Stimulated activated CD8-positive, alpha-beta memory T cell treated with anti-CD3 and anti-CD28 coated beads, Interleukin-12 subunit alpha, Interleukin-12 subunit beta, amount 100 ng/mL, for 1 hour (primary cell): ENCODE measurements at places on chromosomes 4 and X.

DNA sequence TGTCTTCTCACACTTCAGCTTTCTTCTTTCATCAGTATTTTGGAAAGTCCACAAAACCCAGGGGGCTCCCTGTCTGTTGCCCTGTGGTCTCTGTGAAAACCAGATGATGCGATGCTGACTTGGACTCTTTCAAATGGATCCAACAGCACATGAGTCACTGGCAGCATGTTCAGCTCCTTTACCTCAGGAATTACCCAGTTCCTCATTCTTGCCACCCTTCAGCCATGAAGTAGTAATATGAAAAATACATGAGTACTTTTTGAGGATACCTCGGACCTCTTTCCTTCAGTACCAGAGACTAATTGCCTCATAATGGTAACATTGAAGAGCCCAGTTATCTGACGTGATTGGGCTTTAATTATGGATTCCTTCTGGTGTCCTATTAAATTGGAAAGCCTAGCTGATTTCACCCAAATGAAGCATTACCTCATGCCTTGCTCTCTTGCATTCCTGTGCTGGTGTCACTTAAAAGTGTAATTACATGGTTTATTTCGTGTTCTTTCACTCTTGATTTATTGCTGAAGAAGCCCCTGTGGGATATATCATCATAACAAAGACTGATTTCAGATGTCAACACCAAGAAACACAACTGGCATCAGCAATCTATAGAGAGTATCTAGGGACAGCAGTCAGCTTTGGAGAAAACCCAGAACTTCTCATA lies 63.4 kb downstream of the NFKB1 start:
- no peak for DNase-seq

- DNase-seq, result no peak
Observed at GRCh38 chr4:70838204-70838603, 1.5 kb downstream of the GRSF1 start.

GRCh38 chr4:144658015-144658567 lies 12.1 kb downstream of the HHIP start:
- no peak for DNase-seq

GRCh38 chrX:80602036-80602860 lies 182.0 kb downstream of the TENT5D start:
- no peak for DNase-seq

DNA sequence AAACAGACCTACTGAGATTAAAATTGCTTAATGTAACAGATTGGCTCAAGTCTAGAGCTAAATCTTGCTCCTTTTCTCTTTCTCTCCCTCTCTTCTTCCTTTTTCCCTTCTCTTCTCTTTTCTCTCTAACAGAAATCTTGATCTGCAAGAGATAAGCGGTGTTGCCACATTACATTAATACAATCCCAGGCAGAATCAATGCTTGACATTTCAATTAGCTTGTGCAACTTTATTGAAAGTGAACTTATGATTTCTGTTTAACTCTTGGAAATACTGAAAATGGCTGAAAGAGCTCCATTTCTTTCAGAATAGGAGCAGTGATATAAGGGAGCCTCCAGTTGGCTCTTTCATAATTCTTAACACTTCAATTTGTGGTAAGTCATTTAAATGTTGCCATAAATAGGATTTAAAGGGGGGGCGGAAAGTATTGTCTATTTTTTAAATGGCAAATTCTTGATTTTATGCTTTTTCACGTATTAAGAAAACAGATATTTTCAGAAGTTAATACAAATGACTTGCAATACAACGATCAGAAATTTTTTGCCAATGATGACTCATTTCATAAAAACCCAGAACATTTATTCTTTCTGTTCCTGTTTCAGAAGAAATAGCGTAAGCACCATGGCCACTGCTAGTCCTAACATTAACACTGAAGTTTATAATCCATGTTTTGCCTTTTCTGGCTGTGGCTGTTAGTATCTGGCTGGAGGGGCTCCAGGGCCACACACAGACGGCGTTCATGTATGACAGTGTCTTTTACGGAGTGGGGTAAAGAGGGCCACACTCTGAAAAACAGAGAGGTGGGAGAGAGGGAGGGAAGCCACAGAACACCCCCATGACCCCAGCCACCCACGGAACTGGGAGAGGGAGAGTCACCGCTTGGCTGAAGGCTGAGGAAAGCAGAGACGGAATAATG lies 115.7 kb upstream of the FAT1 start:
- DNase-seq, result no peak

DNA sequence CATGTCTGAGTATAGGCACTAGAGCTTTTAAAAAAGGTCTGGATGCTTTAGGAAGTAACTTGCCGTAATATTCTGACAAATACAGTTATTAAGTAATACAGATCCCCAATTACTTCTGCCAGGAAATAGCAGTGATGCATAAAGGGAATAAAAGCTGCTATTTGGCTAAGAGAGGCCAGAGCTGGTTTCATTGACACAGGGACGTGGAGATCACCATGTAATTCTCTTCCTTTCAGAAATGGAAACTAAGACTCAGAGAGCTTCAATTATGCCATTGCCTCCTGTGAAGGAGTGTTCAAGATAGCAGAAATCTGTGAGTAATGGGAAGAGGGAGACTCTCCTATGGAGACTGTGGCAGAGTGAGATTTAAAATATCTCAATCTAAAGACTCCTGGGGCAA lies 238.1 kb downstream of the SLITRK2 start:
- no peak for DNase-seq

DNA sequence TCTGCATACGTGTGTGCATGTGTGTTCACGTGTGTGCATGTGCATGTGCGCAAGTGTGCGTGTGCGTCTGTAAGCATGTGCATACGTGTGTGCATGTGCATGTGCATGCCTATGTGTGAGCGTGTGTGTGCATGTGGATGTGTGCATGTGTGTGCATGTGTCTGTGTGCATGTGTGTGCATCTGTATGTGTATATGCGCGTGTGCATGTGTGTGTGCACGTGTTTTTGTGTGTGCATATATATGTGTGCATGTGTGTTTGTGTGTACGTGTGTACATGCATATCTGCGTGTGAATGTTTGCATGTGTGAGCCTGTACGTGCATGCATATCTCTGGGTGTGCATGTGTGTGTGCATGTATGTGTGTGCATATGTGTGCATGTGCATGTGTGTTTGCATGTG lies 35.7 kb upstream of the DRD5 start:
- no peak for DNase-seq

DNA sequence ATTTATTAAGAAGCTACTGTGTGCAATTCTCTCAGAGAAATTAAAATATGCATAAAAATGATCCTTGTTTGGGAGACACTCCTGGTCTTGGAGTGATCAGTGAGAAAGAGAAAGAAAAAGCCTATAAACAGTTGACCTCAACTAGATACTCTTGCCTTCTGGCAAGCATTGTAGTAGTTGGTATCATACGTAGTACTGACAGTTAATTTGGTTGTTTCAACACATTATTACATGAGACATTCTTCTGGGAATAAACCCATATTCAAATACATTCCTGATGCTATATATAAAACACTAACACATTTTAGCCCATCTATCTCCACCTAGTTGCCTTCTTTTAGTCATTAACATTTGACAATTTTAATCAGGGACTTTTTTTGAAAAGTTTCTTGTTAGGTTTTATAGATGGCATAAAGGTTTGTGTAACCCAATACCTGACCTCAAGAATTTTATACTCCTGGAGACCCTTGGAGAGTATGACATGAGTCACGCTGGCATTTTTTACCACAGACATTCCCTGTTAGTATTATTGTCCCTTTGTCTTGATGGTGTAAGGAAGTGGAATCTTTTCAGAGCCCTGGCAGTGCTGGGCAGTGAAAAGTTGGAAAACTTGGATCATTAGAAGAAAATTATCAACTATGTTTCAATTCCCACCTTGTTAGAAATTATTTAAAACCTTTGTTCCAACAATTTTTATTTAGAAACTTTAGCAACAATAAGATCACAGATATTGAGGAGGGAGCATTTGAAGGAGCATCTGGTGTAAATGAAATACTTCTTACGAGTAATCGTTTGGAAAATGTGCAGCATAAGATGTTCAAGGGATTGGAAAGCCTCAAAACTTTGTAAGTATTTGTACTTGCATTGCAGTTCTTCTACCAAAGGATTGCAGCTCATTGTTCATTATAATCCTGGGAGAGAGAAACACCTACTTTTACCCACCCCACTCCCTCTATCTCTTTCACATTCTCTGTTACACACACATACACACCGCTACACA lies 167.1 kb upstream of the PACRGL start:
- DNase-seq, result no peak

DNA sequence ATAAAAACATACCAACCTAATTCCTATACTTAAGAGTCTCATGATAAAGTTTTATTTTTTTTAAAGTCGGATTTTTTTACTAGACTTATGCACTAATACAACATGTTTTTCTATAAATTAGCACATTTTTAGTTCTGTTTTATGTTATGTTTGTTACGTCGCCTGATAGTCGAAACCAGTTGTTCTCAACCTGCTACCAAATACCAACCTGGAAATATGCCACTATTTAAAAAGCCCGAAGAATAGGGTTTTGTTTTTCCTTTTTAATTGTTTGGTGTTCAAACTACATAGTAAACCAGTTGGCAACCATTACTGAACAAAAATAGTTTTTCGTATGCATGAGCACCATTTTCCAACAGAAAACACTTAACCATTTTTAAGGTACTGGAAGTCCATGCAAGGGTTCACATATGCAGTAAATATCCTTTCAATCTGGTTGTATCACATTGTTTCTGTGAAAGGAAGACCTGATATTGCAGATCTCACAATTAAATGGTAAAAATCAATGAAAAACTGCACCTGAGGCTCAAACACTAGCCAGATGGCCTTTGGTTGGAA lies 1.4 kb downstream of the WDFY3 start:
- no peak for DNase-seq

DNA sequence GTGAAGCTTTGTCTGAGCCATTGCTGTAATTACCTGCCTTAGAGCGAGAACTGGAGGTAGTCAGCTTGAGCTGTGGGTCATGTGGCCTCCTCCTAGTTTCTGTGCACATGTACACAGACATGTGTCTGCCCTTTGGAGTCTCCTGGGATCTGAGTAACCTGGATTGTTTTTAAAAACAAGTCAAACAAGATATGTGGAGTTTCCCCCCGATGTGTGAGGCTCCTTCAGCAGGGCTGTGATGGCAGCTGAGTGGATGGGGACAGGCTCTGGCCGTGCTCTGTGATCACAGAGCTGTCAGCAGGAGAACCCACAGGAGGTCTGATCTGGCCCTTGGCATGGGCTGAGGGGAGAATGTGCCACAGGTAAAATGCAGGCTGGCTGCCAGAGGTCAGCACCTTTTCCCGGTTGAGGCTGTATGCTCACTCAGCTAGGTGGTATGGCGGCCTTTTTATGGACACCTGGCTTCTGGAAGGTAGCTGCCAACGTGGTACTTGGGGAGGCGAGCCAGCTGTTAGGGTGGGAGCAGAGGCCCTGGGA lies 38.4 kb downstream of the NOP14 start:
- no peak for DNase-seq

DNA sequence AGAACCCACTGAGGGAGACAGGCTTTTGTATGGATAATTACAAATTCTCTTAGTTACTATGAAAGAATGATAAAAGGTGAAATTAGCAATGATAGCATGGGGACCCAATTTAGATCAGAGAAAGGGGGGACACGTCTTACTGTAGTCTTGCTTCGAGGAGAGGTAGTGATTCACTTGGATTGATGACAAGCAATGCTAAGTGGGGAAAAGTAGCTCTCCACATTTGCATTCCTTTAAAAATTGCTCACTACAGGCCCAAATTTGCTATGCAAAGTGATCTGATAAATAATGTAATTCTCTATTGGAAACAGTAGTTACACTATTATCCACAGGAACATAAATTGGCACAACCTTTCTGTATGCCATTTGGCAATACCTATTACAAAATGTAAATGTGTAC lies 42.5 kb upstream of the MAP3K15 start:
- DNase-seq, result no peak

GRCh38 chr4:30754021-30754420 lies 33.9 kb downstream of the PCDH7 start:
- no peak for DNase-seq

- no peak for DNase-seq
Observed at GRCh38 chr4:80705311-80705710, 325.2 kb upstream of the BMP3 start.

GRCh38 chrX:24506082-24506481 lies 41.0 kb downstream of the PDK3 start:
- DNase-seq, result no peak

DNA sequence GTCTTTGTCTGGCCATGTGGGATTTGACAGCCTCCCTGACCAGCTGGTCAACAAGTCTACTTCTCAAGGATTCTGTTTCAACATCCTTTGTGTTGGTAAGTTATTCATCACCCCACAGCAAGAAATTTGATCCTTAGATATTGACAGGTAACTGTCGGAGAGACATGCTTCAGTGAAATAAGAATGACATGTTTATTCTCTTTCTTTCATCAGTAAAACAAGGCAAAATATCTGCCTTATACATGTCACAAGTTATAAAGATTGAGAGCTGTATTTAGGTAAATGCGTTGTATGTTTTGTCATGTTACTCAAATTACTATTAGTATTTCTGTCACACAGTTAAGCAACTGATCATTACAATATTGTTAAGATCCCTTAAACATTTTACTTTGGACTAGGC lies 46.9 kb downstream of the SEPTIN11 start:
- no peak for DNase-seq

- no peak for DNase-seq
Observed at GRCh38 chr4:17515445-17516407, 761 bp downstream of the CLRN2 start.

GRCh38 chr4:107931775-107932321 lies 499 bp downstream of the CYP2U1 start:
- no peak for DNase-seq

- no peak for DNase-seq
Observed at GRCh38 chr4:20256381-20256881, 4.7 kb downstream of the SLIT2 start.

DNA sequence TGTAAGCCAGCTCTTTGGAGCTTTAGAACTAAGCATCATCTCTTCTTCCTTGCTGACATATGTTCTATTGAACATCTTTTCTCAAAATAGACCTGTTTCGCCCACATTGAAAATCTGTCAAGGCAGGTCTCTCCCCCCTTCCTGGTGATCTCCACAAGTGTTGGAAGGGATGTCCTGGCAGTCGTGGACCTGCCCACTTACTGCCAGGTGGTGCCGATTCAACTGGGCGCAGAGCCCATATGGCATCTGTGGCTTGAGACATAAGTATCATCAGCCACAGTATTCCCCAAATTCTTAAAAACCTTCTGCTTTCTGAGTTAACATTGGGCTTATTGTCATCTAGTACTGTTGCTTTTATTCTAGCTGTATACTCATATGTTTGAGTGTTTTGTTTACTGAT lies 969.3 kb upstream of the FTHL17 start:
- DNase-seq, result no peak

GRCh38 chr4:7000421-7001176 lies 42.6 kb upstream of the TADA2B start:
- DNase-seq, result no peak

DNA sequence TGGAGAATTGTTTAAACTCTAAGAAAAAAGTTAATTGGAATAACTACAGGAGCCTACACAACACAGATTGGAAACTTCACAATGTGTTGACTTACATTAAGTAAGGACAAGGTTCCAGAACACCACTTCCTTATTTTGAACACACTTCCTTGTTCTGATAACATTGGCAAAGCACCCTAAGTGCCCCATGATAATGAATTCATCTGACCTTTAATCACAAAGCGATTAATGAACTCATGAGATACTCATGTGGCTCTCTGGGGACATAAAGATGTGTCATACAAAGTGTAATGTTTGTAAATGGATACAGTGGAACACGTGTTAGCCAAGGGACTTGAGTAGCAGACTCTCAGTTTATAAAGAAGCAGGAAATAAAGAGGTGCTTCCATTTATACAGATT lies 69.0 kb upstream of the ATOH1 start:
- no peak for DNase-seq

- no peak for DNase-seq
Observed at GRCh38 chrX:45344594-45344993, 143.9 kb upstream of the DIPK2B start.
